ENCODE measurements at places on chromosomes 1 and 21.

DNA sequence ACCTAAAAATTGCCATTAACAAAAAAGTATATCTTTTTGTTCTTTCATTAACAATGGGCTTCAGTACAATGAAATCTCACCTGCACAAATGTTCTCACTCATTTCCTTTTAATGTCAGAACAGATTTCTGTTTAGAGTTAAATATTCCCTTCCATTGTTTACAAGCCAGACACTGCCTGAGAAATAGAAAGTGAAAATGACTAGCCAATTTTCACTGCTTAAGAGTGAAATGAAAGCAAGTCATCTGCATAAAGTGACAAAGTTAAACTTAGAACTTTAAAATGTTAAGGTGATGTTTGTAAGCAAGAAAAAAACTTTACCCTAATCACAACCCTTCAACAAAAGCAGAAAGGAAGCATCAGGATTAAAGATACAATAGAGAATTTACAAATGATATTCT is 27.5 kb downstream of the COA6 start:
- DNase-seq: no peak

GRCh38 chr1:93573940-93574469 is 107.6 kb downstream of the BCAR3 start:
- DNase-seq: no peak

- no peak for DNase-seq
These were observed 348.3 kb downstream of the DPYD start for GRCh38 chr1:97572561-97572960.

GRCh38 chr1:114610546-114611245 is 29.3 kb upstream of the BCAS2 start:
- DNase-seq: no peak

GRCh38 chr1:110672001-110672752 is 2.6 kb downstream of the KCNA3 start:
- peak; percentile 39 for DNase-seq

- no peak for DNase-seq
These were observed 216.3 kb upstream of the ZC3H12A start for GRCh38 chr1:37258068-37258467.

DNA sequence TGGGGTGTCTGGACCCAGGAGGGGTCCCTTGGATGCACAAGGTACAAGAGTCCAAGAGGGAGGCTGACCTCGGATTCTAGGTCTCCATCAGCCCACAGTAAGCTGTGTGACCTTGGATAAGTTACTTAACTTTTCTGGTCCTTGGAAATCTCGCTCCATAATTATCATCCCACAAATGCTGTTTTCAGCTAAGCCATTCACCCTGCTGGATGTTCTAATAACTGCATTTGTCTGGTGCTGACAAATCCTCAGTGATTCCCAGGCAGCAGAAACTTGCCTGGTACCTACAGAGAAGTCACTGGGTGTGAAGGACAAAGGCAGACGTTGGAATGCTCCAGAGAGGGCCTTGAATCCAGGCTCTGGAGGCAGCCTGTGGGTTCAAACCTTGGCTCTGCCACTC is 89.7 kb downstream of the IGSF21 start:
- no peak for DNase-seq
